Subcutaneous preadipocyte (primary cell): ENCODE measurements at places on chromosomes 11 and 22. TPM values are rescaled to one million over a fixed set of nuclear protein-coding genes. Genes with fewer than 3 reads are reported as not detected.

BBOX1 gene
- total RNA-seq: not detected in 2 replicates

NPAS4 gene
- total RNA-seq: not detected in 2 replicates

TYMP gene
- total RNA-seq: 24.2 and 45.9 TPM in 2 replicates

SHISA8 gene
- total RNA-seq: not detected in 2 replicates

THAP12 gene
- total RNA-seq: 40.4 and 61.6 TPM in 2 replicates

CRYBB2 gene
- not detected in 2 replicates for total RNA-seq

TEX12 gene
- total RNA-seq: under 0.01 and 0.20 TPM in 2 replicates

MMP3 gene
- total RNA-seq: 1.8 and 64.3 TPM in 2 replicates

PHOX2A gene
- total RNA-seq: not detected in 2 replicates

HEPN1 gene
- 0.20 TPM in 1 of 2 replicates, not detected in the other for total RNA-seq

RTN3 gene
- 74.6 and 74.7 TPM in 2 replicates for total RNA-seq

RBMXL2 gene
- not detected in 2 replicates for total RNA-seq

BSX gene
- total RNA-seq: not detected in 2 replicates

OR10G4 gene
- not detected in 2 replicates for total RNA-seq

CCDC73 gene
- total RNA-seq: not detected in 2 replicates

OR2AG1 gene
- total RNA-seq: under 0.01 TPM in 1 of 2 replicates, not detected in the other

POLA2 gene
- total RNA-seq: 9.9 and 17.6 TPM in 2 replicates

MYRF gene
- total RNA-seq: under 0.01 and 0.20 TPM in 2 replicates

NTM gene
- total RNA-seq: 2.6 and 6.5 TPM in 2 replicates

TSSK2 gene
- total RNA-seq: not detected in 2 replicates

SCGB2A2 gene
- not detected in 2 replicates for total RNA-seq

AMPD3 gene
- 6.2 and 7.2 TPM in 2 replicates for total RNA-seq

DGAT2 gene
- 9.8 and 18.7 TPM in 2 replicates for total RNA-seq

MISFA gene
- under 0.01 and 0.59 TPM in 2 replicates for total RNA-seq

DEFB131B gene
- total RNA-seq: not detected in 2 replicates

ZNF214 gene
- 1.2 and 1.8 TPM in 2 replicates for total RNA-seq

NRXN2 gene
- total RNA-seq: 9.2 and 17.2 TPM in 2 replicates

SCO2 gene
- 2.7 and 5.1 TPM in 2 replicates for total RNA-seq

OR8G5 gene
- not detected in 2 replicates for total RNA-seq

IL10RA gene
- 0.37 TPM in 1 of 2 replicates, not detected in the other for total RNA-seq

OR52I1 gene
- not detected in 2 replicates for total RNA-seq

LMO1 gene
- total RNA-seq: not detected in 2 replicates

TSPAN18 gene
- not detected in 2 replicates for total RNA-seq
